ENCODE measurements at places on chromosomes 7 and 10.

DNA sequence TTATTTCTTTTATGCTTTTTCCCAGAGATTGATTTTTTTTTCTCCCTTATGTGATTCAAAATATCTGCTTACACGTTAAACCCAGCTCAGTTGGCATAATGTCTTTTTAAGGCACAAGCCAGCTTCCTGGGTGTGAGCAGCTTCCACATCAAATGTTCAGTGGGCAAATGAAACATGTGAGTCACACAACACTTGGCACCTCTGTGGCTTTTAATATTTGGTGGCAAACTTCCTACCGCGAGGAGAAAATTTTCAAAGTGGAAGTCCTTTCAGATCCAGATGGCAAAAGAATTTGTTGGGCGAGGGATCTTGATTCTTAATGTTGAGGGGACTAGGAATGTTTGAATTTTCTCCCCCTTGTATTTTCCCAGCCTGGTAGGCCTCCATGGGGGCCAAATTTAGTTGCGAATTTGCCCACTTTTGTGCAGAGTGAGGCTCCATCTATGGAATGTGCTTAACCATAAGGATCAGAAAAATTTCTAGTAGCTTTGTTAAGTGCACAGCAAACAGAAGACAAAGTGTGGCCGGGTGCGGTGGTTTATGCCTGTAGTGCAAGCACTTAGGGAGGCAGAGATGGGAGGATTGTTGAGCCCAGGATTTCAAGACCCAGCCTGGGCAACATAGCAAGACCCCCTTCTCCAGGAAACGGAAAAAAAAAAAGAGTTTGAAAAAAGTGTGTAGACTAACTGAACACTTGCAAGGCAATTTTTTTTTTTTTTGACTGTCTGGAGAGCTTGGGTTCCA, 31.0 kb downstream of the CUX1 start:
- DNase-seq: no peak

DNA sequence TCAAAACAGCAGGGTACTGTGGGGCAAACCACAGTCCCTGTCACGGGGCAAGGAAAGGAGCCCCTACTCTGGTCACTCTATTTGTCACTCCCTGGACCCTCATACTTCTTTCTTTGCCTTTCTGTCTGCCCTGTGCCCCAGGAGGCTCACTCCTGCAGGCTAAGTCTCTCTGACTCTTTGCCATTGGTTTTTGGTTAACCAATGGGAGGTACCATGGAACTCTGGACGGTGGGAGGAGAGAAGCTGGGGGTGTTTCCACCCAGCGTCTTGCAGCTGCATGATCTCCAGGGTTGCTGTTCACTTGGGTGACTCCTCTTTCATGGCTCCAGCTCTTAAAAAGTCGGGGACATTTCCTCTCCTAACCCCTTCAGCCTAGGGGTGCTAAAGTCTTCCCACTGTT, 15.4 kb upstream of the EIF5AL1 start:
- no peak for DNase-seq

GRCh38 chr7:16646472-16647072, 591 bp downstream of the BZW2 start:
- no peak for DNase-seq

GRCh38 chr10:64369885-64370773, 848.9 kb downstream of the REEP3 start:
- no peak for DNase-seq

DNA sequence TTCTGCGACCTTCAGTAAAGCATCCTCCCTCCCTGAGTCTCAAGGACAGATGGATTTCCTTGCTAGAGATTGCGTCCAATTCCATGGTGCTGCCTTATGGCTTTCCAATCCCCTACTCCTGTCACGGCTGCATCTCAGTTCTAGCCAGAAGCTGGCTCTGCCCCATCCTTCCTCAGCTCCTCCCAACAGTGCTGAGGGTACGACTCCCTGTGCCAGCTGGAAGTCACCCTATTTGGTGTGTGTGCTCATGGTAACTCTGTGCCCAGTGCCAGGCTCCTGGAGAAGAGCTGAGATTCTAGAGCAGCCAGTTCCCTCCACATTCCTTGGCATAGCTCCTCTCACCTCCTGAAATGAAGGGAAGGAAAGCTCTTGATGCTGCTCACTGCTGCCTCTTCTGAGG, 185.0 kb upstream of the PODXL start:
- no peak for DNase-seq
